ENCODE measurements at places on chromosomes 4 and X.

DNA sequence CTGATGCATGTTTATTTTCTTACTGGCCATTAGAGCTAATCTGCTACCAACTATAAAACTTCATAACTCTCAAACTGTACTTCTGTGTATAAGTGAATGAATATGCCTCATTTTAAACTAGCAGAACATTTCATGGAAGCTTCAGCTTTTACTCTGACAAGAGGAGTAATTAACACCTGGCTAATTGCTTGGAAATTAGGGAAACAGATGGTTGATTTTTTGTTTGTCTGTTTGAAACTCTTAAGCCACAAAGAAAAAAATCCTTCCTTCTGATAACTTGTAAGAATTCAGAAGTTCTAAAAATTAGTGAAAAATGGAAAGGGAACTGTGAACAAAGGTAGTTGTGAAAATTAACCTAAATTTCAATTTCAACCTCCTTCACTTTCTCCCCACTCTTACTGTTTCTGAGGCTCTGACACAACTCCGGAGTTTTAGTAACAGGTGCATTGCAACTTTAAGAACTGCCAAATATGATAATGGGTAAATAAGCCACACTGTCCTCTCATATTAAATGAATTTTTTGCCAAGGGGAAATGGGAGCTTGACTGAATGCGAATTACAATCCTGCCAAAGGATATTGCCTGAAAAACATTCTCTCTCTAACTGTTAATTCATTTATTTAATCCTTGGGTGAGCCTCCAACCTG lies 1.0 kb downstream of the EGF start:
- no peak for DNase-seq

DNA sequence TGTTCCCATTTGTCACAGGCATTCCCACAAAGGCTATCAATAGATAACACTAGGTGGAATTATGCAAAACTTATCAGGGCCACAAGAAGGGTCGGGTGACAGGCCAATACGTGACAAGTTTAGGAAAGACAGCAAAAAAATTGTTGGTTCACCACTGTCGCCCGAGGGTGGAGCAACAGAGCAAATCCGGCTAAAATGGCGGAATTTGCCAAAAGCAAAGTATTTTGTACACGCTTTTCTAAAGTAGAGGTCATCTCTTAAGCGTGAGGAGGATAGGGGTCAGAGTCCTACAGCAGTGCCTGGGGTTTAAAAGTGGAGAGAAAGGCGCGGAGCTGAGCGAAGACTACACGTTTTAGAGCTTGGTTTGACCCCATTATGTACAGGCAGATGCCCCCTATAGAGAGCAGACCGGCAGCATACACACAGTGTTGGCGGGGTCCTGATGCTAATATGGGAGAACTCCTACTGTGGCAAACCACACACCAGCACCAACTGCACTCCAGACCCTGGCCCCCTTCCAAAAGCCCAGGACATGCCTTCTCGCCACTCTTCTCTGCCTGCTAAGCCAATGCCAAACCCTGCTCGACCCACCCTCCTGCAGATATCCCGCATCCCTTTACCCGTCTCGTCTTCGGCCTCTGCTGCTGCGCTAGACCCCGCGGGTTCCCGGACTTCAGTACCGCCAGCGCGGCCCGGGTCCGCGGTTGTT lies 733 bp downstream of the CCNA2 start:
- DNase-seq = peak; percentile 14

GRCh38 chr4:98692411-98692810 lies 34.0 kb upstream of the TSPAN5 start:
- no peak for DNase-seq

- peak; percentile 40 for DNase-seq
Measured at GRCh38 chr4:1512738-1513660, 106.8 kb upstream of the NKX1-1 start.

DNA sequence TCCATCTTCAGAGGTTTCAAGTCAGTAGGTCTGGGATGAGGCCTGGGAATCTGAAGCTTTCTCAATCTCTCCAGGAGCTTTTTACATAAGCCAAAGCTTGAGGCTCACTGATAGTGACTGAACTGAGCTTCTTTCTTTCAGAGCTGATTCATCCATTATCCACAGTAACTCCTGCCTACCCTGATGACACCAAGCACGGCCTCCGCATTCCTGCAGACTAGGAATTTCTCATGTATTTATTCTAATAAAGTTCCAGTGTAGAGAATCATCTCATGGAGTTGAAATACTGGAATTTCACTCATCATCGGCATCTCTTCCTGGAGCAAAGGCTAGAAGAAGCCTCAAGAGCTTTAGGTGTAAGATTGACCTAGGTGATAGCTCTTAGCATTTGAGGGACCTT lies 12.1 kb upstream of the DCTD start:
- DNase-seq = no peak

DNA sequence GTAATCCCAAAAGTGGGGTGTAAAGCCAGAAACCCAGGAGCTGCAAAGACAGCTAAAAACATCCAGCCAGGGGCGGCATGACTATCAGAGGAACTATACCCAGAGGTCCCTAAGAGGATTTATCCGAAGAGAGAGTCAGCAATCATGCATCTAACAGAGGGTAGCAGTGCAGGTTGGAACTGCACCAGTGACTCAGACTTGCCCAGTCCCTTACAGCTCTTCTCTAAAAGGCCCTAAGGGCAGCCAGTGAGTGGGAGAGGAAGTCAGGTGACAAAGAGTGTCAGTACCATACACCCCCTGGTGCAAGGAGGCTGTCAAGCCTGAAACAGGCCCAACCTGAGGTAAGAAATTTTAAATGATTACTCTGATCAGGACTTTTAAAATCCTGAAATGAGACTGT lies 88.1 kb downstream of the CAMK2D start:
- DNase-seq = no peak

DNA sequence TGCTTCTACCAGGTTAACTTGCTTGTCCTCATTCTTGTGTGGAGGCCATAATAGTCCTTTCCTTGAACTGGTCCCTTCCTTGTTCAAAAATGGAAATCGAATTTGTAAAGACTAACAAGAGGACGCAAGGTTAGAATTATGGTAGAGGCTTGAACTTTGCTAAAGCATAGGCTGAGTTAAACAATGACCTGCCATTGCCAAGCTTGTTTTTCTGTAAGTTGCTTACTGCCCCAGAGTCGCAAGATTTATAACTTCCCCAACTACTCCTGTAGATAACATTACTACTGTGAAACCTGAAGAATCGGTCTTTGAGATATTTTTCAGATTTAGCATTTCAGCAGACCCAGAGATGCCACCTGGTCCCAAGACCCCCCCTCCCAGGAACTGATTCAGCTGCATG lies 45.3 kb downstream of the RAB33B start:
- DNase-seq = no peak

GRCh38 chrX:80216086-80216485 lies 201.5 kb downstream of the TBX22 start:
- DNase-seq = no peak

DNA sequence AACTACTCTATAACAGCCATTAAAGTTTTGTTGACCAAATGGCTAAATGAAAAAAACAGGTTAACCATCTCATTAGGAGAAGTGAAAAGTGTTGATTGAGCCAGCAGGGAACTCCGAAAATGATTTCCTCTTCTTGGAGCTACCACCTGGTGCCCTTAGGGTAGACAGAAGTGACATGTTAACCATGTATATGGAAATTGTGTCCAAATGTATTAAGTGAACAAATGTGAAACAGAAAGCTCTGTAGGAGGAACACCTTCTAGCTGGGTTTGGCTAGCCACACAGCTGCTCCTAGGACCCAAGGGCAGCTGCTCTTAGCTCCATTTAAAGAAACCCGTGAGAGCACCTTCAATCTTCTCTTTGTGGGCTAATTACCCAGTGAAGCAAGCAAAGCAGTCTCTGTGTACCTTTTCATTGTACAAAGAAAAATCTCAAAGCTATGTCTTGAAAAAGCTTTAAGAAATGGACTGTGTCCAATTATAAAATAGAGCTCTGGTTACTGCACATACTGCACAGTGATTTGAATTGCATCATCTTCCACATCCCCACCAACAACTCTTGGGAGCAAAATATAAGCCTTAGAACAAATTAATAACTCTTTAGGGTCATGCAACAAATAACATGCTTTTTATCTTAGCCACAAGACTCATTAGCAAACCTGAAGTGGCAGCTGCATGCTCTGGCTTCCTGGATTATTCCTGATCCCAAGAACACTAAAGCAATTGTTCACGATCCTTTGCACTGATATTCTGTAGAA lies 59.2 kb upstream of the PARM1 start:
- DNase-seq = no peak

DNA sequence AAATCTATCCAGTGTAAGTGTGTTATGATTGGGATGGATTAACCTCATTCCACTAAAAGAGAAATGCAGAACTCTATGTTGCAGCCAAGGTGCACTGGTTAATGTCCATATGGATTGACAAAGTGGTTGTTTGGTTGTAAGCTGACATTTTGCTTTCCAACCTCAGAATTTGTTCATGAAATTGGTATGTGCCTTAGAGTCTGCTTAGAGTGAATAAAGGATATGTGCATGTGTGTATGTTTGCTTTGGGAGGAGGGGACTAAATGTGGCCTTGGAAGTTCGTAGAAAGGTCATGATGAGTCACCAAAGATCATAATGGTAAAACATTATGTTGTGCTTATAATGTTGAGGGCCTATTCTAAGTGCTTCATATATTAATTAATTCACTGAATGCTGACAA lies 44.1 kb upstream of the MBNL3 start:
- DNase-seq = no peak

DNA sequence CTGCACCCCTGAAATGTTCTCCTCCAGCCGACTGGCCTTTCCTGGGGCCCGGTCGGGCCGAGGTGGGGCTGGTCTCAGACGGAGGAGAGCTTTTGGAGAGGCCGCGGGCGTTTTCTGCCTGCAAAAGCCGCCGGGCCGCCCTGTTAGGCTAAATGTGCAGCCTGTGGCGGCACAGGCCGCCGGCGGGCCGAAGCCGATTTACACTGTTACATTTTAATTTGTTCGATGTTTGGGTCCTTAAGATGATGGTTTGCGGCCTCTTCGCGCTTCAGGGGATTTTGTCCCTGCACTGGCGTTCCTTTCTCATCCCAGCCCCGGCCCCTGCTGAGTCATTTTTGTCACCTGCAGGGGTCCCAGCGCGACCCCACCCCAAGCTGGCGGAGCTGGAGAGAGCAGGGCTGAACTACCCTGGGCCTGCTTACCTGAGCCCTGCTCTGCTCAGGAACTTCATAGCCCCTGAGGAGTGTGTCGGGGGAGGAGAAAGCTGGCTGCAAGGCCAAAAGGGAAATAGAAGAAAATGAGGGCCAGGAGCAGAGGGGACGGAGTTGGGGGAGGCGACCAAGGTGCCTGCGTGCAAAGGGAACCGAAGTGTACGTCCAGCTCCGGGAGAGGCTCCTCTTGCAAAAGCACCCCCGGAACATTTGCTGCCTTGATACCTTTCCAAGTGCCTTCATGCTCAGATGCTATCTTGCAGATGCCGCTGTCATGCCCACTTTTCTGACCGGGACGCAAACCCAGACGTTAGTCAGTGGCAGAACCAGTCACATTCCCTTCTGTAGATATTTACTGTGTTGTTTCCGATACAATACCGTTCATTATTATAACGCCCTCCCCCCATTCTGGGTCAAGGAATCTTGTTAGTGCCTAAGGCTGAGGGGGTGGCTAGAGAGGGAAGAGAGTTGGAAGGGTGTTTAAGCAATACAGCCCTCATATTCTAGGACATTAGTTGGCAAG lies 977 bp upstream of the RBBP7 start:
- no peak for DNase-seq

DNA sequence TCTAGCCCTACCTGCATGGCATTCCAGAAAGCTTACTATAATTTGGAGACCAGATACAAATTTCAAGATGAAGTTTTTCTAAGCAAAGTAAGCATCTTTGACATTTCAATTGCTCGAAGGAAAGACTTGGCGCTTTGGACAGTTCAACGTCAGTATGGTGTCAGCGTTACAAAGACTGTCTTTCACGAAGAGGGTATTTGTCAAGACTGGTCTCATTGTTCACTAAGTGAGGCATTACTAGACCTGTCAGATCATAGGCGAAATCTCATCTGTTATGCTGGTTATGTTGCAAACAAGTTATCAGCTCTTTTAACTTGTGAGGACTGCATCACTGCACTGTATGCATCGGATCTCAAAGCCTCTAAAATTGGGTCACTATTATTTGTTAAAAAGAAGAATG lies 17.6 kb downstream of the THAP9 start:
- DNase-seq = no peak

DNA sequence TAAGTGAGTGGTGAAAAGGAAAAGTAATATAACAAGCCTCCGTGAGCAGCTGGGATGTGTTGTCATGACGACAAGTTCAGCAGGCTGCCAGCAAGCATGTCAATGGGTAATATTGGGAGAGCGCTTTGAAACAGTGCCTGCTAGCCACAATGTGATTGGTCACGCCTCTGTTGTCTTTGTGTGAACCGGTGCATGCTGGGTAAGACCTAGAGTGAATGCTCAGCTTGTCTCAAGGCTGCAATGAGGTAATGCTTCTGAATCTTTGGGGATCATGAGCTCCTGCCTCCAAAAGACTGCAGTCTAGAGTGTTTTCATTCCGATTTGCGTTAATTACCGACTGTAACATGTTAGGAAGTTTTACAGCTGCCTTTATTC lies 54.9 kb downstream of the STOX2 start:
- peak; percentile 87 for DNase-seq

DNA sequence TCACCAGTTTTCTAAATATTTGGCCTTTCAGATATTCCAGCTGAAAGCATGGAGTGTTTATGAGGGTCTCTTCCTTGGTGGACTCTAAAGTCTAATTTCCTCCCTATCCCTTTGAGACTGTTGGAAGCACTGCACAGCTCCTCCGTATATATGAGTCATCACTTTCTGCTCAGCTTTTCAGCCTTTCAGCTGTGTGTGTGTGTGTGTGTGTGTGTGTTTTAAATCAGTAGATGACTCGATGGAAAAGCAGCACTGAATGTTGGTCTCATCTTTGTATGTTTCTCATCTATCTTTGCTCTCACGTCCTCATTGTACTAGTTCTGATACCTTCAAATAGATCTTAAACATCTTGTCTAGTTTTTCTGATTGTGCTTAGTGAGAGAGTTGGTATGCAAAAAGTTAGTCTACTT lies 81.6 kb downstream of the ZFX start:
- peak; percentile 54 for DNase-seq

- DNase-seq = no peak
Measured at GRCh38 chrX:120452131-120452530, 17.0 kb downstream of the LAMP2 start.

DNA sequence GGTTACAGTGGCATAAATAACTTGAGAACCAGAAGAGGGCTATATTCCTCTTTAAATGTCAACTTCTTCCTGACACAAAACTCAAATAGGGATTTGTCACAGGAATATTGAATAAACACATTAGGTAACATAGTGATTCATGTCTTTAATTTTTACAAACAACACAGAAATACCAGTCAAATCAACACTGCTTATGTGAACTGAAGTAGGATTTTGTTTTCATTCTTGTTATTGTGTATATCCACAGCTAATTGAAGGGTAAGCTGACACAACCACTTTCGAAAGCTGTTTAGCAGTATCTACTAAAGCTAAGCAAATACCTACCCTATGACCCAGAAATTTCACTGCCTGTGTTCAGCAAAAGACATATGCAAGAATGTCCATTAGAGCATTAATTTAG lies 120.4 kb upstream of the EOLA2 start:
- no peak for DNase-seq

- DNase-seq = no peak
Measured at GRCh38 chr4:6385288-6385687, 87.1 kb downstream of the PPP2R2C start.

- peak; percentile 32 for DNase-seq
Measured at GRCh38 chrX:102745857-102746584, 25.5 kb downstream of the GPRASP3 start.

GRCh38 chr4:99824070-99824599 lies 7.5 kb downstream of the DAPP1 start:
- no peak for DNase-seq

- no peak for DNase-seq
Measured at GRCh38 chr4:3452376-3452775, 10.6 kb downstream of the HGFAC start.

Measured in adrenal gland (tissue), 19 donors.